ENCODE measurements at places on chromosomes 2 and 18. TPM values are rescaled to one million over a fixed set of nuclear protein-coding genes. Genes with fewer than 3 reads are reported as not detected.

REG1B gene
- total RNA-seq = not detected

CHRND gene
- total RNA-seq = not detected

CDK15 gene
- total RNA-seq = not detected

UNC50 gene
- total RNA-seq = 44.6 TPM

AFF3 gene
- total RNA-seq = 0.06 TPM

TPO gene
- total RNA-seq = 0.22 TPM

CYP26B1 gene
- total RNA-seq = 18.3 TPM

DYTN gene
- total RNA-seq = not detected

CFC1 gene
- not detected for total RNA-seq

CCDC85A gene
- 0.20 TPM for total RNA-seq

SERPINB3 gene
- 0.12 TPM for total RNA-seq

HDLBP gene
- total RNA-seq = 269 TPM
